ENCODE measurements at places on chromosomes 11 and 22.

DNA sequence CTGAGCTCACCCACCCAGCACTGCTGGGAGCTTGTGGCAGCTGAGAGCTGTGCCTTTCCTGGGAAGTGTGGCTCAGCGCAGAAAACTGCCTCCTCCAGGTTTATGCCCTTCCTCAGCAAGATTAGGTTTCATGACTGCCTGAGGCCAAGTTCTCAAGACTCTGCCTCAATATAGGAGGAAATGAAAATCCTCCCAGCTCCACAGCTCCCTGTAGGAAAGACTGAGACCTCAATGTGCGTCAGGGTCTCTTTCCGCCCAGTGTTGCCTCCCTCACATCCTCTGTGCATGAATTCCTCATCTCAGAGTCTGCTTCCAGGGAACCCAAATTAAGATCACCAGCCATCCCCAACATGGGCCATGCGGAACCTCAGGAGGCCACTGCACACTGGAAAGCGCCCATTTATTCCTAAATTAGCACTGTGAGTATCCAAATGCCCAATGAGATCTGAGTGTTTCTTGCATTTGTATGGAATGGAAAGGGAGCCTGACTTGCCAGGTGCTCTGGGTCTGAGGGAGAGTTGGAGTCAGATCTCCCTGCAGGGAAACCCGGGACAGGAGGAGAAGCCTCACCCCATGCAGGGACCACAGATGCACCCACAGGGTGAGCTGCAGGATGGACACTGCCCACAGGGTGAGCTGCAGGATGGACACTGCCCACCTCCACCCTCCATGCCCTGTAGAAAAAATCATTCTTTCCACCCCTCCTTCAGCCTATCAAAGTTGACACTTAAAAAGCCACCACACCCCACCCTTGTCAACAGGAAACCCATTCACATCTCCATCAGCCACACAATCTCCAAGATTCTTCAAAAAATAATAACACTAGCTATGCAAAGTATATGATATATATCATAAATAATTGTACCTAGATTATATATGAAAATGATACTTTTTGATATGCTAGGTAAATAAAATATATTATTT lies 97.4 kb upstream of the IGLL5 start:
- no peak overlapping the region for H3K27ac ChIP-seq
- no peak for DNase-seq
- H3K36me3 ChIP-seq, result no peaks in the 10 kb centered on the region
- no peaks in the 10 kb centered on the region for H3K4me1 ChIP-seq
- H3K4me3 ChIP-seq, result no peak overlapping the region

DNA sequence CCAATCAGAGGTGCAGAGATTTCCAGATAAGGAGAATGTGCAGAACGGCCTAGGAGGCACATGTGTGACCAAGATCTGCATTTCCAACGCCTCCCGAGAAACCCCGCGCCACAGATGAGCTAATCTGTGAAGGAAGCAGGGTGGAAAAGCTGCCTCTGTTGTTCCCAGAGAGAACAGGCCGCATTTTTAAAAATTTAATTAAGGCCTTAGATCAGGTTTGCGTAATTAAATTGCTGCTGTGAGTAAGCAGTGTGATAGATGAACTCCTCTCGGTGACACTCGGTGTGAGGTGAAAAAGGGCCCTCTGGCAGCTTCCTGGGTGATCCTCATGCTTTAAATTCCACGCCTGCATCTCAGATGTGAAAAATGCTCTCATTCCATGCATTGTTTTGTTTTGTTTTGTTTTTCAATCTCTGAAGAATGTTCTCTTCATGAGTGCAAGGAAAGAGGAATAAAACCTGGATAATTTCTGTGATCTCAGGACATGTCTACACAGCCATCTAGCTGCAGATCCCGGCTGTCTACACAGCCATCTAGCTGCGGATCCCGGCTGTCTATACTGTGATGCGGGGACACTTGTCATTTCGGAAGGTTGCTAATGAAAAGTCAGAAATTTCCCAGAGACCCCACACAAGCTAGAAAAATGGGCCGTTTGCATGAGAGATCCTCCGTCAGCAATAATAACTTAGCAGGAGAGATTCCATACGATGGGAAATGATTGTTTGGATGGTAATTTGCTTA lies 1398.9 kb downstream of the BRD1 start:
- peaks cover 6% of the 10 kb centered on the region for H3K27me3 ChIP-seq
- DNase-seq, result no peak
- H3K4me3 ChIP-seq, result no peak overlapping the region
- H3K27ac ChIP-seq, result peak overlapping the region; percentile 84

- no peak for DNase-seq
- no peaks in the 10 kb centered on the region for H3K27me3 ChIP-seq
- H3K4me3 ChIP-seq, result no peak overlapping the region
- H3K27ac ChIP-seq, result no peak overlapping the region
- H3K4me1 ChIP-seq, result peaks cover 11% of the 10 kb centered on the region
- no peaks in the 10 kb centered on the region for H3K36me3 ChIP-seq
These were observed 364.0 kb upstream of the FAT3 start for GRCh38 chr11:91860661-91861060.

- no peak overlapping the region for H3K4me3 ChIP-seq
- no peak overlapping the region for H3K27ac ChIP-seq
- H3K27me3 ChIP-seq, result peaks cover 21% of the 10 kb centered on the region
- no peaks in the 10 kb centered on the region for H3K36me3 ChIP-seq
- peaks cover 3% of the 10 kb centered on the region for H3K4me1 ChIP-seq
These were observed 11.6 kb downstream of the GRIK4 start for GRCh38 chr11:120523196-120523595.

DNA sequence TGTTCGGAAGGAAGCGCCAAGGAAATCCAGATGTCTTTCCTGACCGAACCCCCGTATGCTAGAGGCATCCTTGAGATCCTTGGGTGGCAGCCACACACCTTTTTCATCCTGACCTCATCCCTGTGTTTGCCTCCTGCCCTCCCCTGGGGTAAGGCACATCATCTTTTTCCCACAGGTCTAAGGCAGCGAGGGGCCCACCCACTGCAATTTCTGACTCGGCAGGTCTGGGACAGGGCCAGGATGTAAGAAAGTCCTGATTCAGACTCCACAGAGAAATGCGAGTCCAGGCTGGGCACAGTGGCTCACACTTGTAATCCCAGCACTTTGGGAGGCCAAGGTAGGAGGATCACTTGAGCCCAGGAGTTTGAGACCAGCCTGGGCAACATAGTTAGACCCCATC lies 10.5 kb downstream of the ZMAT5 start:
- no peak overlapping the region for H3K27ac ChIP-seq
- no peak overlapping the region for H3K4me3 ChIP-seq
- H3K4me1 ChIP-seq, result no peaks in the 10 kb centered on the region
- no peaks in the 10 kb centered on the region for H3K27me3 ChIP-seq

All from mesothelial cell of epicardium (in vitro differentiated cells).